COR-L47 (cell line): ENCODE measurements at places on chromosomes 7 and 10.

GRCh38 chr10:111139567-111139966 is 62.7 kb downstream of the ADRA2A start:
- no peak for DNase-seq

DNA sequence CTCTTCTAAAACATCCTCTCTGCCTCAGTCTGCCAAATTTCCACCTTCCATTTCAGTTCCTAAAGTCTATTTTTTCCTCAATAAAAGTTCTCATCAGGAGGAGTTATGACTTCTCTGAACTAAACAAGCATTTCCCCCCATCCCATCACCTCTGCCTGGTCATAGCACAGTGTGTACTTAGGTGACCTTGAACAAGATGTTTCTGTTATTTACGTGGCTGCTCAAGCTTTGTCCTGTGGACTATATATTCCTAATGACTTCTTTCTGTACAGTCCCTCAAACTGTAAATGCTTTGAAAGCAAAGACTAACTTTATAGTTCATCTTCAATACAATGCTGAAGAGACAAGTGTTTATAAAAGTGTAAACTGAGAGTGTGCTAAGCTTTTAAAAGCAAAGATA is 166.9 kb downstream of the CPEB3 start:
- DNase-seq: no peak

- no peak for DNase-seq
Observed at GRCh38 chr7:157767506-157768197, 430.8 kb downstream of the DNAJB6 start.

DNA sequence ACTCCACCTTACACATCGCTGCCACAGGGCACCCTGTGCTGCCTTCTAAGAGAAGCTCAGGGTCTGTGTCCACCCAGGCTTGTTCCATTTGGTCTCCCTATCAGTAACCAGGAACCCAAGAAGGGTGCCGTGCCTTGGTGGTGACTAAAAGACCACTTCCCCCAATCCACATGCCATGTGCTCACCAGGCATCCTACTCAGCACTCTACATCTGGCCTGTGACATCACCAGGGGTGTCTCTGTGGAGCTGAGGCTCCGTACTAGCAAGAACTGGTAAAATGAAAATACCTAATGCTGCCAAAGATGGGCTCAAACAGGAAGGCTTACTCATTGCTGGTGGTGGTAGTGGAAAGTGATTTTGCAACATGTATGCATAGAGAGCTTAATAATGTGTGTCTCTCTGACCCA is 19.0 kb upstream of the C10orf71 start:
- DNase-seq: no peak

DNA sequence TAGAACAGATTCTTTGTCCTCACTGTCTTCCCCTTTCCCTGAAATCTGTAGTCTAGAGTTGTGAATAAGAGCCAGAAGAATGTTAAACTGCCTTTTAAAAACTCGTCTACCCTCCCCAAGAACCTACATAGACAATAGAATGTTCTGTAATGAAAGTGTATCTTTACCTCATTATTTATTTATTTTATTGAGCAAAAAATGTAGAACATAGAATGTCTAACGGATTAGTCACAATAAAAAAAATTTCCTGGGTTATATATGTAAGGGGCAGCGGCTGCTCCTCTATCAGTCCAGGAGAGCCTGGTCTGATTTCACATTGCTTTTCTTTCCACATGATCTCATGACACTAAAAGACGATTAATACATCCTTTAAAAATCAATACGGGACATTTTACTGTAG is 135.7 kb downstream of the SDK1 start:
- no peak for DNase-seq

DNA sequence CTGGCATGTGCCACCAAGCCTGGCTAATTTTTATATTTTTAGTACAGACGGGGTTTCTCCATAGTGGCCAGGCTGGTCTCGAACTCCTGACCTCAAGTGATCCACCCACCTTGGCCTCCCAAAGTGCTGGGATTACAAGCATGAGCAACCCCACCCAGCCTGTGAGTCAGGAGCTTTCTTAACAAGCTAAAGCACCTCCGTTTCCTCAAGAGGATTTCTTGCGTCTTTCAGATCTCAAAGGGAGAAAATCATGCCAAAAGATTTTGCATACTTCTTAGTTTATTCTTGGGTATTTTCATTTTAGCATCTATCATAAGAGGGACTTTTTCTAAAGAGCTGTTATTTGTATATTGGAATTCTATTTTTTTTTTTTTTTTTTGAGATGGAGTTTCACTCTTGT is 47.9 kb upstream of the FOXK1 start:
- DNase-seq: no peak

- no peak for DNase-seq
Observed at GRCh38 chr7:157297185-157297584, 39.6 kb upstream of the DNAJB6 start.

GRCh38 chr7:13751766-13752165 is 237.7 kb downstream of the ETV1 start:
- DNase-seq: peak; percentile 4

DNA sequence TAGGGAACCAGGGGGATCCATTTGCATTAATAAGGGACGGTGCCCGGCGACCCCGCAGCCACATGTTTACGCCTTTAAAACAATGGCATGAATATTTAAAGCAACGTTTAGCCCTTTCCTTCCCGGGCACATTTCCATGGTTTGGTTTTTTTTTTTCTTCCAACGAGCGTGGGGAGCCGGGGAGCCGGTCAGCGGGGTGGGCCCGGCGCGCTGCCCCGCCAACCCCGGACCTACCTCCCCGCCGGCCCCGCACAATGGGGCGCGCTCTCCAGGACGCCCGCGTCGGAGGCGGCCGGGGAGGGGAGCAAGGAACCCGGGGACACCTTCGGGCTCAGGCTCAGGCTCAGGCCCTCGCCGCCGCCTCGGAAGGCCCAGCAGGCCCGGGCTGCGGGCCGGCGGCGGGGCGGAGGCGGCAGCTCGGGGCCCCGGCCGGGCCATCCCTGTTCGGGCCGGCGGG is 1.0 kb downstream of the SEPHS1 start:
- no peak for DNase-seq

- DNase-seq: no peak
Observed at GRCh38 chr10:104342941-104343411, 4.7 kb upstream of the ITPRIP start.

- DNase-seq: no peak
Observed at GRCh38 chr10:132607961-132608495, 70.4 kb downstream of the INPP5A start.

DNA sequence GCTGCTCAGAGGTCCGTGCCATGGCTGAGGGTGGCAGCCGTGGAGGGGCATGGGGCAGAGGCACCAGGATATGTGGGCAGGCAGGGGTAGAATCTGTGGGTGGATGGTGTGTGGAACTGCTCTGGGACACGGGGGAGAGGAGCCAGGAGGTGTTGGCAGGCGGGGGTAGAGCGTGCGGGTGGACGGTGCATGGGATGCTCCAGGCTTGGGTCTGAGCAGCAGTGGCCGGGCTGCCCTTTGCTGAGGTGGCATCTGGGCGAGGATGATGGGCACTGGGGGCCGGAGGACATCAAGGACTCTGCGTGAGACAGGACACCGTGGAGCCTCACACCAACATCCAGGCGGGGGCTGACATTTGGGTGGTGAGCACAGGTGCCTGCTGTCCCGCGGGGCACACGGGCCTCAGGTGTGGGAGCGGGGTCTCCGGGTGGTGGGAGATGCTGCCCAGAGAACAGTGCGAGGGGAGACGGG is 46.2 kb downstream of the JAKMIP3 start:
- DNase-seq: no peak

DNA sequence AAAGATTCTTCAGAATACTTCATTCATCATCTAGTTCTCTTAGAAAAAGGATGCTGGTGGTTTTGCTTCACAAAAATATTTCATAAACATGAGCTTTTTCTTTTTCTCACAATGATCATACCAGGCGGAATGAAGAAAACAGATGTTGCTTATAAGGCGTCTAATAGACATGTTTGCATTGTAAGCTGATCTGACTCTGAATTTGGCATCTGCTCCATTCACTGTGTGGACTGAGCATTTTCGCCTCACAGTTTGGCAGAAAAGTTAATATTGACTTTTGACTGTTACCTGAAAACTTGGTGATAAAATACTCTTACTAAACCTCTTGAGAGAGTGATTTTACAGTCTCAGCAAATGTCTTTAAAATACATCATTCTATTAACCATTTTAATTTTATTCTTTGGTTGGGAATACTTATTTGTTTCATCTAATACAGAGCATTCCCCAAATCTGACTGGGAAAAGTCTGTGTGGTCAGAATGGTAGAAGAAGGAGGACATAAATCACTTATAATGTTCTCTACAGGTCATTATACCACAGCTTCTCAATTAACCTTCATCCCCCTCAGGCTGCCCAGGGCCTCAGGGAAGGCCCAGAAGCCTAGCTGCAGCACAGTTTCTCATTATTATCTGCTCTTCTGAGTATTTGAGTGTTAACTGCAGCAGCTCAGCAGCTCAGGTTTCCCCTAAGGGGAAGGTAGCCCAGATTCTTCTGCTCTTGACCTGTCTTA is 121.6 kb upstream of the KAT6B start:
- DNase-seq: peak; percentile 40

- no peak for DNase-seq
Observed at GRCh38 chr10:47348661-47349470, 703 bp downstream of the RBP3 start.

DNA sequence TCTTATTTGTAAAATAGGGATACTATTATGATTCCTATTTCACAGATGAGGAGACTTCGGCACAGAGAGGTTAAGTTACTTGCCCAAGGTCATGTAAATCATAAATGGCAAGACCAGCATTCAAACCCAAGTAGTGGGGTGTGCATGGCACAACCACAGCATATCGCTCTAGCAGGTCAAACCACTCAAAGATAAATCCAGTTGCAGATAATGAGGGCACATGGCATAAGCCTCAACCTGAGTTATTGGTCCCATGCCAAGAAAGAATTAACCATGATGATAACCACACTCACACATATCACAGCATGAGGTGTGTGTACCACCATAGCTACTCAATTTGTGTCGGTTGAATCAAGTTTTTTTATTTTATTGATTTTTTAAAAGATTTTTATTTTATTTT is 180.5 kb downstream of the CREB5 start:
- DNase-seq: no peak

GRCh38 chr7:41879403-41879802 is 176.5 kb upstream of the INHBA start:
- DNase-seq: no peak

- no peak for DNase-seq
Observed at GRCh38 chr10:42997849-42998165, 79.1 kb upstream of the RET start.

DNA sequence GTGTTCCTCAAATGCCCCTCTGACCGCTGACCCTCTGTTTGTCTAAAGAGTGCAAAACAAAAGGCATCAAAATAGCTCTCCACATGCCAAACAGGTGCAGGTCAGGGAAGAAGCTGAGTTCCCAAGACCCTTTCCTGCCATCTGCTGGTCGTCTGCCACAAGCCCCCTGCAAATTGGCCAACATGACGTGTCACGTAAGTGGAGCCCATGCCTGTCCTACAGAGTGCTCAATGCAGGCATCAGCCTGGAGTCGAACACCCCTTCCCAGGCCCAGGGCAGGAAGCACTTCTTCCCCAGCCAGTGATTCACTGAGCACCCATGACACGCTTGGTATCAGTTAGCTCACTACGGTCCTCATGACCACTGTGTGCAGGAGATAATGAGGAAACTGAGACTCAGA is 14.1 kb downstream of the TMEM72 start:
- no peak for DNase-seq

- DNase-seq: no peak
Observed at GRCh38 chr7:84009051-84009450, 185.5 kb downstream of the SEMA3A start.

- DNase-seq: no peak
Observed at GRCh38 chr7:145219461-145219860, 383.6 kb upstream of the TPK1 start.

DNA sequence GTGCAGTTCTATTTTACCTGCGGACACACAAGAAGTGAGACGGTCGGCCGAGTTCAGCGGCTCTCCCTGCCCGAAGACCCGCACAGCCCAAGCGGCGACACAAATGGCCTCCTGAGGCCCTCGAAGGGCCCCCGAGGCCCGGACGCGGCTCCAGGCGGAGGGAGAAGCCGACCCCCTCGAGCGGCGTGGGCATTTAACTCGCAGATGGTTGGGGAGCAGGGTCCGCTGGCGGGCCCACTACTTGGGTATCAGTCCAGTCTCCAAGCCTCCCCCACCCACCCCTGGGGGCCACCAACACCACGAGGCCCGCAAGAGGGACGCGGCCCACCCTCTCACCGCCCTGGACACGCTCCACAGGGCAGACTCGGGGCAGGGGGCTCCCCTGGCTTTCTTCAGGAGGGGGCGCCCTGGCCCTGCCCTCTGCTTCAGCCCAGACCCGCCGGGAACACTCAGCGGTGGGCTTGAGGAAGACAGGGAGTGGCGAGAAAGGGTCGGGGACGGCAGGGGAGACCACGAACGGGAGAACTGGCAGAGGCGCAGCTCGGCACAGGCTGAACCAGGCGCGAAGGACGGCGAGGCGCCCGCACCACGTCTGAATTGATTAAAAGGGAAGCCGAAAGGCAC is 1.7 kb downstream of the IGF2BP3 start:
- no peak for DNase-seq

DNA sequence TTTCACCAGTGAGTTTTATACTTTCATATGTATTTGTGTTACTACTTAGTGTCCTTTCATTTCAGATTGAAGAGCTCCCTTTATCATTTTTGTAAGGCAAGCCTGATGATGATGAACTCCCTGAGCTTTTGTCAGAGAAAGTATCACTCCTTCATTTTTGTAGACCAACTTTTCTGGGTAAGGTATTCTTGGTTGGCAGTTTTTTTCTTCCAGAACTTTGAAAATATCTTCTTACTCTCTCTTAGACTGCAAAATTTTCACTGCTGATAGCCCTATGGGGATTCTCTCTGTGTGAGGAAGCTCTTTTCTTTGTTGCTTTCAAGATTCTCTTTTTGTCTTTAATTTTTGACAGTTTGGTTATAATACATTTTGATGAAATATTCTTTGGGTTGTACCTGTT is 35.7 kb downstream of the CCDC7 start:
- DNase-seq: no peak

- peak; percentile 16 for DNase-seq
Observed at GRCh38 chr10:62250594-62251198, 17.9 kb downstream of the RTKN2 start.

GRCh38 chr10:117514971-117515370 is 27.6 kb upstream of the EMX2 start:
- DNase-seq: no peak
